ENCODE measurements at places on chromosomes 11 and 22. TPM values are rescaled to one million over a fixed set of nuclear protein-coding genes. Genes with fewer than 3 reads are reported as not detected.

ZC3H12C gene
- 0.08 TPM for total RNA-seq

SAA1 gene
- not detected for total RNA-seq

SCN2B gene
- not detected for total RNA-seq

CHADL gene
- total RNA-seq: 0.23 TPM

FGF4 gene
- total RNA-seq: not detected

KRTAP5-11 gene
- total RNA-seq: not detected

FJX1 gene
- total RNA-seq: 0.22 TPM

CARNS1 gene
- total RNA-seq: 1.1 TPM

FREY1 gene
- total RNA-seq: 1.8 TPM

SAA4 gene
- not detected for total RNA-seq

CDC42BPG gene
- total RNA-seq: 1.8 TPM

CBX6 gene
- 55.7 TPM for total RNA-seq

SIK3 gene
- total RNA-seq: 40.9 TPM

PAMR1 gene
- total RNA-seq: not detected

PIH1D2 gene
- 0.28 TPM for total RNA-seq

SEPTIN3 gene
- 1.9 TPM for total RNA-seq

TMEM135 gene
- 37.4 TPM for total RNA-seq

HYOU1 gene
- 111 TPM for total RNA-seq
